GM03348 (cell line): ENCODE measurements at places on chromosomes 1 and 21.

- no peak for DNase-seq
Measured at GRCh38 chr1:17447501-17447992, 8.1 kb upstream of the RCC2 start.

- peak; percentile 5 for DNase-seq
Measured at GRCh38 chr1:62870148-62870547, 86.2 kb downstream of the ATG4C start.

DNA sequence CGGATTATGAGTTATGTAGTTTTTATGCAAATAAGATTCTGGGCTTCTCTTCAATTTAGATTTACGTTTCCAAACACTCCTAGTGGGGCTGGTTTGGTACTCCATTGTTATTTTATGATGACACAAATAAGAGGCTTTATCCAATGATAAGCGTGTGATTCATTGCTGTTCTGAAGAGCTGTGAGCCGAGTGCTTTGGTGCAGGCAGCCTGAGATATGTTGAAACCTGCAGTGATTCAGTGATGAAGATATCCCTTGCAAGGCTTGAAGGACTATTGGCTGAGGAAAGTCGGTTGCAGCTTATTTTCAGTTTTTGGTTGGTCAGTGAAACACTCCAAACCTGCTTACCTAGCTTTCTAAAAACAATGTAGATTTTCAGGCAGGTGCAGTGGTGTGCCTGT is 112.2 kb downstream of the RYR2 start:
- no peak for DNase-seq

DNA sequence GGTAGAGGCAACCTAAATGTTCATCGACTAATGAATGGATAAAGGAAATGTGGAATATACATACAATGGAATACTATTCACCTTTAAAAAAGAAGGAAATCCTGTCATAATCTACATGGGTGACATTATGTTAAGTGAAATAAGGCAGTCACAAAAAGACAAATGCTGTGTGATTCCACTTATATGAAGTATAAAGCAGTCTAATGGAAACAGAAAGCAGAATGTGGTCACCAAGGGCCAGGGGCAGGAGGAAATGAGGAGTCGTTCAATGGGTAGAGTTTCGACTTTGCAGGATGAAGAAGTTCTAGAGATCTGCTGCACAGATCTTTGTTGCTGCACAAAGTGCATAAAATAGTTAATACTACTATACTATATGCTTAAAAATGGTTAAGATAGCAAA is 7.8 kb downstream of the DIPK1A start:
- no peak for DNase-seq

- no peak for DNase-seq
Measured at GRCh38 chr1:222233444-222234158, 314.3 kb downstream of the HHIPL2 start.
